ENCODE measurements at places on chromosomes 6 and 20. TPM values are rescaled to one million over a fixed set of nuclear protein-coding genes. Genes with fewer than 3 reads are reported as not detected.

Gene PLCB4
- 5.4 TPM for polyA plus RNA-seq

Gene TMEM239
- polyA plus RNA-seq: not detected

Gene AKAP12
- 115 TPM for polyA plus RNA-seq

Gene HLA-DQA2
- polyA plus RNA-seq: 0.14 TPM

Gene ANGPT4
- polyA plus RNA-seq: 0.08 TPM

Gene SLC22A2
- 0.10 TPM for polyA plus RNA-seq

Gene SIRPA
- 32.3 TPM for polyA plus RNA-seq

Gene IL17A
- not detected for polyA plus RNA-seq

Gene FLRT3
- 18.0 TPM for polyA plus RNA-seq

Gene GRIK2
- polyA plus RNA-seq: 2.9 TPM

Gene STMND1
- 0.21 TPM for polyA plus RNA-seq

Gene PRDM13
- polyA plus RNA-seq: not detected

Gene TCEA2
- 38.5 TPM for polyA plus RNA-seq

Gene IMPG1
- polyA plus RNA-seq: 0.82 TPM

Gene TRAPPC3L
- polyA plus RNA-seq: 0.07 TPM

Gene BCAS1
- 6.7 TPM for polyA plus RNA-seq

Gene TASP1
- polyA plus RNA-seq: 6.9 TPM

Gene WRNIP1
- 50.5 TPM for polyA plus RNA-seq

Gene ZC3H12D
- polyA plus RNA-seq: 0.09 TPM

Gene CFAP61
- polyA plus RNA-seq: 3.4 TPM

Gene IFT52
- 33.3 TPM for polyA plus RNA-seq

Gene HLA-DQB1
- polyA plus RNA-seq: 5.3 TPM

Gene TNFRSF6B
- 0.85 TPM for polyA plus RNA-seq

Gene CUL7
- polyA plus RNA-seq: 41.0 TPM

Gene NR2E1
- not detected for polyA plus RNA-seq

Gene BMP7
- polyA plus RNA-seq: 3.7 TPM

Gene SCGN
- not detected for polyA plus RNA-seq

Gene LAMA5
- 72.2 TPM for polyA plus RNA-seq

Gene SLC22A7
- 0.45 TPM for polyA plus RNA-seq

Gene LRRC1
- polyA plus RNA-seq: 9.1 TPM

Gene KCNK15
- 0.27 TPM for polyA plus RNA-seq

Gene ERVFRD-1
- polyA plus RNA-seq: 0.21 TPM

Gene PPIL1
- 33.1 TPM for polyA plus RNA-seq

Gene ZNF391
- 4.1 TPM for polyA plus RNA-seq

Gene CST5
- not detected for polyA plus RNA-seq

Gene BLOC1S5
- 12.7 TPM for polyA plus RNA-seq

Gene DEFB125
- not detected for polyA plus RNA-seq

Gene TGM3
- polyA plus RNA-seq: 0.26 TPM

Gene LPIN3
- polyA plus RNA-seq: 3.6 TPM

Gene BYSL
- 29.3 TPM for polyA plus RNA-seq

Gene TTK
- 12.1 TPM for polyA plus RNA-seq

Gene PDE7B
- 11.1 TPM for polyA plus RNA-seq

Gene C20orf202
- polyA plus RNA-seq: 0.55 TPM

Gene MEP1A
- not detected for polyA plus RNA-seq

Gene TOX2
- polyA plus RNA-seq: 4.0 TPM

Gene SYCP2L
- 1.1 TPM for polyA plus RNA-seq

Gene UNC5CL
- polyA plus RNA-seq: 3.0 TPM

Gene MOG
- polyA plus RNA-seq: not detected

Gene CLVS2
- polyA plus RNA-seq: 0.25 TPM

Measured in muscle of back (tissue), 13 donors.